ENCODE measurements at places on chromosomes 12 and 14.

- peak; percentile 24 for DNase-seq
Observed at GRCh38 chr14:64762044-64763034, 58.1 kb downstream of the PLEKHG3 start.

DNA sequence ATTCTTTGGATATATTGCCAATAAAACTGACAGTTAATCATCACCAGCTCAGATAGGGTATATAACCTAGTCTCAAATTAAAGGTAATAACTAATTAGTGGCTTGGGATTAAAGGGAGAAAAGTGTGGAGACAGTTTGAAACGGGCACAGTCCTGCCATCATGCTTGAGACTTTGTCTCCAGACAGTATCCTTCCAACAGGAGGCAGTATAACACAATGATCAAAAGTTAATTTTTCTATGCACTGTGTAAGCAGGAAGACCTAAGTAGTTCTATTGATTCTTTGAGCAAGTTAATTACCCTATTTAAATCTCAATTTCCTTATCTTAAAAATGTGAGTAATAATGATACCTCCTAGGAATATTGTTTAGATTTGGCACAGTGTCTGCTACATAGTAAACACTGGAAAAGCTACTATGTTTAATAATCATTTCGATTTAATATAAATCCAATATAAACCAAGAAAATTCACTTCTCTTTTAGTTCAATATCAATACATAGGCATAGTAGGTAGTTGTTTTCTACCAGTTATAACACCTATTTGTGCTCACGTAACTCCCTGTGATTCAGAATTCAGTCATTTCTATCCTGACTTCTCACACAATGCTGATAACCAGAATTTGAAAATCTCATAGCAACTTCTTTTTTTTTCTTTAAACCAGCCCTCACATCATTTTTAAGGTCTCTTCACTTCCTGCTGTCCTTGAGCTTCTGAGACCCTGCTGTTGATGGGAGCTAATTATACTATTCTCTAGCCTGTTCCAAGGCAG, 53.7 kb downstream of the GALNT4 start:
- no peak for DNase-seq

DNA sequence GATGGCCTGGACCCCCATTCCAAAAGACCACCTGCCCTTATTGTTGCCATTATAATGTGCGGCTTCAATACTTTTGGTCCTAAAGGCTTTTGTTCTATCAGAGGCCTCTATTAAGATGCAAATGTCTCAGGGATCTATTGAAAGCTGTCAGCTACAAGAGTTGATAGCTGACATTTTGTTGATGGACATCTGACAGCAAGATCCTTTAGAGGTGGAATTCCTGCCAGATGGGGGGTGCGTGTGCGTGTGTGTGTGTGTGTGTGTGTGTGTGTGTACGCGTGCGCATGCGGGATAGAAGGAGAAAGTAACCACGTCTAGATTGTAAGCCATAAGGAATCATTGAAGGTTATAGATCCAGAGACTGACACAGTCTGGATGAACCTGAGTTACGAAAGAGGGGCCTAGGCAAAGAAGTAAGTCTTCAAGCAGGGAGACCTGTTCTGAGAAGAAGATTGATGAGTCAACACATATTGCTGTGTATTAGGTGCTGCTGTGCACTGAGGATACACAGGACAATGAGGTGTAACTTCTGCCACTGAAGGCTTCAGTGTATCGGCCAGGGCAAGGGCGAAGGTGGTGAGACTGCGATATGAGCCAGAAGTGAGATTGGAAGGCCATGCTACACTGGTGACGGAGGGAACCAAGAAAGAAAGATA, 89.2 kb downstream of the PRMT8 start:
- peak; percentile 67 for DNase-seq

DNA sequence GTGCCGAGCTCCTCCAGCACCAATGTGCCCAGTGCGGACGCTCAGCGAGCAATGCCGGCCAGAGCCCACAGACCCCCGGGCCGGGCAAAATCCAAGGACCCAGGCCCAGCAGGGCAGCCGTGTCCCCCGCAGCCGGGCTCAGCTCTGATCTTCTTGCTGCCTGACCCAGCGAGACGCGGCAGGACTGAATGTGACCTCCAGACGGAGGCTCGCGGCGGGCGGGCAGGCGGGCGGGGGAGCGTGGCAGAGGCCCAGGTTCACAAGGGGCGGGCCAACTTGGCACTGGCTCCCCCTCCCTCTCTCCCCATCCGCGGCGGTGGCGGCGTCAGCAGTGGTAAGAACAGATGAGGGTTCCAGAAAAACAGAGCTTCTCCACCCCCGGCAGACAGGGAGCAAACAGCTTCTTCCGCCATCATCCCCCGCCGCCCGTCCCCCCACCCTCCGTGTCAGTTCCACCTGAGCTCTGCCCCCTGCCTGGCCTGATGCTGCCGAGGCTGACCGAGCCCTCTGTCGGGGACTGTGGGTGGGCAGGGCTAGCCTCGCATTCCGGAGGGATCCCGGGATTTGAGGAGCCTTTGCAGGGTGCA, 94.3 kb downstream of the RFLNA start:
- no peak for DNase-seq

GRCh38 chr14:32085845-32086383, 8.8 kb downstream of the ARHGAP5 start:
- no peak for DNase-seq

DNA sequence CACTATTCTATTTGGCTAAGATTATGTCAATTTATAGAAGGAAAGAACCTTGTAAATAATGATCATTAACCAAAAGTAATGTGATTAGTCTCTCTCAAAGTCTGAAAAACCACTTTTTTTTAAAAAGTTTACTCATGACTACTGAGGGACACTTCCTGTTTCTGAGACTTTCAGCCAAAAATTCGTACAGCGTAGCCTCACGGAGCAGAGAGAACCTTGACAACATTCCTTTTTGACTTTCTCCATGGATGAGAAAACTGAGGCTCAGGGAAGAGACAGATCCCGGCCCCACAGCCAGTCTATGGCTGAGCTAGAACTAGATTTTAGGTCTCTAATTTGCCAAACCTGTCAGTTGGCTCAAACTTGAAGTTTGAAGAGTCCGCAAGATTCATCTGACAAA, 68.2 kb downstream of the DAD1 start:
- DNase-seq: no peak

DNA sequence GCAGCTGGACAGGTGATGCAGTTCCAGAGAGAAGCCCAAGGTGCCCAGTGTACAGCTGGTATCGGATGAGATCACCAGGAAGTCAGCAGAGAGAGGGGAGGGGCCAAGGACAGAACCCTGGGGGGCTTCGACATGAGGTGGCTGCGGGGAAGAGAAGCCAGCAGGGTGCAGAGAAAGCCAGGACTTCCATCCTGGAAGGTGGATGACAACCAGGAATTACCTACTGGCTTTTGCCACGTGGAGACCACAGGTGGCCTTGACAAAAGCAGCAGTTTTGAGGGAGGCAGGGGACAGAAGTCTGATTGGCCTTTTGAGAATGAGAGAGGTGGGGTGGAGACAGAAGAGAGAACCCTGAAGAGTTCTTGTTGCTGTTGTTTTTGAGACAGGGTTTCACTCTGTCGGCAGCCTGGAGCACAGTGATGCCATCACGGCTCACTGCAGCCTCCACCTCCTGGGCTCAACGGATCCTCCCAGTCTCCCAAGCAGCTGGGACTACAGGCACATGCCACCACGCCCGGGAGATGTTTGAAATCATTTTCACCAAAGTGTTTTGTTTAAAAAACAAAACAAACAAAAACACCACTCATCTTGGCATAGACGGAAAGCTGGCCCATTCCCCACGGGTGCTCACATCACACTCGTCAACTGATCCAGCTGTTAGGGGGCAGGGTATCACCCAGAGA, 35.2 kb downstream of the CDC42BPB start:
- DNase-seq: no peak

DNA sequence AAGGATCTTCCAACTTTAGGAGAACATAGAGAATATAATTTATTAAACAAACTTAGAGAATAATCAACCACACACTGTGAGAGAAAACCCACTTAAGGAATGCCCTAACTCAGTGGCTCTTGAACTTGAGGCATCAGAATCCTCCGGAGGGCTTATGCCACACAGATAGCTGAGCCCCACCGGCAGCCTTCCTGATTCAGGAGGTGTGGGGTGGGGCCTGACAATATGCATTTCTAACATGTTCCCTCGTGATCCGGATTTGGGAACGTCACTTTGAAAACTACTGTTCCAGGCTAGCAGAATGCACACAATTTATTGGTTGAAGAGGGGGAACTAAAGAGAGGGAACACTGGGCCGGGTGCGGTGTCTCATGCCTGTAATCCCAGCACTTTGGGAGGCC, 2.0 kb upstream of the SOAT2 start:
- no peak for DNase-seq

GRCh38 chr12:69196302-69197288, 42.8 kb upstream of the CPSF6 start:
- no peak for DNase-seq

All from HAP-1 (cell line).